ENCODE measurements at places on chromosomes 16 and 17. TPM values are rescaled to one million over a fixed set of nuclear protein-coding genes. Genes with fewer than 3 reads are reported as not detected.

Gene TMEM204
- 10.3 TPM for total RNA-seq

Gene TOX3
- total RNA-seq: not detected

Gene CD19
- total RNA-seq: under 0.01 TPM

Gene DOK4
- total RNA-seq: 12.6 TPM
